Prostate gland (tissue), 2 donors: ENCODE measurements at places on chromosomes 7 and 10. TPM values are rescaled to one million over a fixed set of nuclear protein-coding genes. Genes with fewer than 3 reads are reported as not detected.

DNA sequence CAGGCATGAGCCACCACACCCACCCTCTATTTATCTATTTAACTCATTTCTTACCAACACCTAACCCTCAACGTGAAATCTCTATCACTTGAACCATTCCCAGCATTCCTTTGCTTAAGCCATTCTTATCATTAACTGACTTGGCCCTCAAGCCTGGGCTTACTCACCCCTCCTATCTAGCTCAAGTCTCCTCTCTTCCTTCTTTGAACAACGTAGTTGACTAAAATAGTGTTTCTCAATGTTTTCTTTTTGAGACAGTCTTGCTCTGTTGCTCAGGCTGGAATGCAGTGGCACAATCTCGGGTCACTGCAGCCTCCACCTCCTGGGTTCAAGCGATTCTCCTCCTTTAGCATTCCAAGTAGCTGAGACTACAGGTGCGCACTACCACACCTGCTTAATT, 7.0 kb downstream of the ANXA7 start:
- H3K4me1 ChIP-seq, result no peaks in the 10 kb centered on the region
- no peak overlapping the region for H3K4me3 ChIP-seq
- DNase-seq, result no peak
- H3K27me3 ChIP-seq, result no peaks in the 10 kb centered on the region
- H3K36me3 ChIP-seq, result no peaks in the 10 kb centered on the region

- H3K4me1 ChIP-seq, result no peaks in the 10 kb centered on the region
- no peak overlapping the region for H3K4me3 ChIP-seq
- H3K27ac ChIP-seq, result no peak overlapping the region
- no peaks in the 10 kb centered on the region for H3K36me3 ChIP-seq
Observed at GRCh38 chr10:103504181-103504783, 10.8 kb downstream of the NEURL1 start.

DNA sequence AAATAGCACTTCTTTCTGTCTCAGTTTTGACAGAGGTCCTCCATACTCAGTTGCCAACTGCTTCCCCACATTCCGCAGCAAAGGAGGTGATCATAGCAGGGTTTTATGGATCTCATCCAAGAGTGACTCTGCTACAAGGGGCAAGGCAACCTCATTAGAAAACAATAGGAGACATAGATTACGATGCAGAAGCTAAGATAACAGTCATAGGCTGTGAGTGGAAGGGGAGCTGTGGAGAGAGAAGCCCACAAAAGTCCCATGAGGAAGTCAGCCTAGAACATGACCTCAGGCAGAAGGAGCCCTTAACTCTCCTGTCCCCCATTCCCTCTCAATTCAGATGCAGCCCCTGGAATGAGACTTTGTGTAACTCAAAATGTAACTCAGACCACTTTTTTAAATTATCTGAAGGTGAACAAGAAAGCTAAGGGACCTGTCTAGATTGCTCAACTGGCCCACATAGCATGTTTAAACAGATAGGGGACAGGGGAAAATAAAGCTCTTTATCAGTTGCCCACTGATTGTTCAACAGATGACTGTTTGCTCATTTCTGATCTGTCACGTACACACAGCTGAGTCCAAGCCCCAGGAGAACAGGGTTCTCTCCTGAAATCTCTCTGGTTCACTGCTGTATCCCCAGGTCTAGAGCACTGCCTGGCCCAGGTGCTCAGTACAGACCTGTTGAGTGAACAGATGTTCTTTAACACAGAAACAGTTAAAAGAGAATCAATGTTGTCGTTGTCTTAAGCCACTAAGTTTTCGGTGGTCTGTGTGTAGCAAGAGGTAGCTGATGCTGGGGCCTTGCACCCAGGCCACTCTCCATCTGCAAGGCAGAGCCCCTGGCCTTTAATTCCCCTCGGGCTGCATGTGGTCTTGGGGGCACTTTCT, 1.5 kb upstream of the NCOA4 start:
- no peaks in the 10 kb centered on the region for H3K4me1 ChIP-seq
- H3K27ac ChIP-seq, result peak overlapping the region; percentile 95
- H3K36me3 ChIP-seq, result no peaks in the 10 kb centered on the region
- DNase-seq, result no peak
- H3K4me3 ChIP-seq, result no peak overlapping the region

- H3K36me3 ChIP-seq, result no peaks in the 10 kb centered on the region
- no peak for DNase-seq
- H3K4me1 ChIP-seq, result peaks cover 2% of the 10 kb centered on the region
- no peaks in the 10 kb centered on the region for H3K27me3 ChIP-seq
Observed at GRCh38 chr10:110036640-110037039, 28.9 kb downstream of the ADD3 start.

DNA sequence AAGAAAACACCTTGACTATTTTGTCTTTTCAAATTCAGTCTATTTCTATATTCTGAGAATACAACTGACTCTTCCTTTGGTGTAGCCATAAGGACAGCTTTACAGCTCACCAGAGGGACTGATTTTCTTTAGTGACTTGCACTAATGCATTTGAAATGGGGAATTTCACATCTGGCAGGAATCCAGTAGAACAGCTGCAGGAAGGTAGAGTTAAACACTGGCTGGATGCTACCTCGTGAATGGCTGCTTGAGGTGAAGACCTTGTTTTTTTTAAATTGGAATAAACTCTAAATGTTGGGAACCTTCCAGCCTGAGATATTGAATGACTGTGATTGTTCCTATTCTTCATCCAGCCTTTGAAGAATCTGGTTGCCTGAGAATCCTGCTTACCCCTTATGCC, 139.5 kb upstream of the STK17A start:
- no peak overlapping the region for H3K27ac ChIP-seq
- no peaks in the 10 kb centered on the region for H3K27me3 ChIP-seq
- no peaks in the 10 kb centered on the region for H3K4me1 ChIP-seq
- no peaks in the 10 kb centered on the region for H3K36me3 ChIP-seq
- no peak for DNase-seq
- no peak overlapping the region for H3K4me3 ChIP-seq

DNA sequence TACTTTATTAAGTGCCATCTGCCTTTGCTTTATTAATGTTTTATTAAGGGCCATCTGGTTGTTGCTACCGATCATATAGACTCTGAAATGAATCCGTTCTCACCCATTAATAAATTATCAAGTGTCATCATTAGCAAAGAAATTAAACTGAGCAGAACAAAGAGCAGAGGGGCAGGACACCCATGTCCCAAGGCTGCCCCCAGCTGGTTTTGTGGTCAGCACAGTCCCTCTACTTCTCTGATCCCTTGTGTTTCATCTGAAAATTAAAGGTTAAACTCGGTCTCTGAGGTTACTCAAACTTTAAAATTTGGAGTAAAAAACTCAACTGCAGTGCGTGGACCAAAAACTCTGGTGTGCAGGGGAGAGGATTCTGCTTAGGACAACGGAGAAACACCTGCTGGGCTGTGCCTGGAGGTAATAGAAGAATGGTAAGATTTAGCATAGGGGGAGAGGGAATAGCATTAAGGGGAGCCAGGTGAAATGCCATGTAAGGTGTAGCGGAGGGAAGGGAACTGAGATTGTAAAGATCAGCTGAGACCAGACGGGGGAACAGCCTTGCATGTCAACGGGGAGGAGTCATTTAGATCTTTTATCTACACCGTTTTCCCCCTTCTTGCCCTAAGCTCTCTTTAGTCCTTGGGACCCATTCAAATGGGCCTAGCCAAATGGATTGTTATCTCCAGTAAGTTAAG, 10.8 kb upstream of the GSDME start:
- no peak overlapping the region for H3K4me3 ChIP-seq
- no peak for DNase-seq
- H3K36me3 ChIP-seq, result no peaks in the 10 kb centered on the region
- H3K27ac ChIP-seq, result no peak overlapping the region

DNA sequence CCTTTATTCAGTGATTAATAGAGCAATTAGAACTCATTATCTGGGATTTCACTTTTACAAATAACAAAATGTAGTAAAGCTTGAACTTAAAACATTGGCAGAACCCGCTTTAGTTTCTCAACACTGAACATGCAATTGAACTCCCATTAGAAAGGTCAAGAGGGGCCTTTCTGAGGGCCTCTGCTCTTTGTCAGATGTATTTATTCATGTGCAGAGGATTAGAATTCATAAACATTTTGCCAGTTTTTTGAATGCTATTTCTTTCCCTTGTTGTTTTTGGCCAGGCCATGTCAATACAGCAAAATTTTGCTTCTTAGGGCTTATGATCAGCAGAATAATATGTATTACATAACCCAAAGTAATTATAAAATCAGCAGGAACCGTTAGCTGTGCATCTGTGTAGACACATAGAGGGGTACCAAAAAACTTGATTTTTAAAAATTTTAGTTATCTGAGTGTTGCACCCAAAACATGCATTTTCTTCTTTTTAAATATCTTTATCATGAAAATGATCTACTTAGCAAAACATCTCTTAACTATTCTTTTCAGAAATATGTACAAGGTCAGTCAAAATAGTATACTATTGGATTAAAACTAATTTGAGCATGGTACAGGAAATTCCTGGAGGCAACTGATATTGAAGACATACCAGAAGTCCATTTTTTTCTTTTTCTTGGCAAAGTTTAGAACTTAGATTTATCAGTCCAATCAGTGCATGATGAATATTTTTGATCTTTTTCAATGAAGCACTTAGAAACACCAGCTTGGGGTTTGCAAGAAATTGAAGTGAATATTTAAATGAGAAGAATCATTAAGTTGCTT, 177.5 kb downstream of the TWIST1 start:
- no peaks in the 10 kb centered on the region for H3K27me3 ChIP-seq
- H3K4me3 ChIP-seq, result no peak overlapping the region
- no peaks in the 10 kb centered on the region for H3K36me3 ChIP-seq
- H3K27ac ChIP-seq, result no peak overlapping the region
- DNase-seq, result no peak

DNA sequence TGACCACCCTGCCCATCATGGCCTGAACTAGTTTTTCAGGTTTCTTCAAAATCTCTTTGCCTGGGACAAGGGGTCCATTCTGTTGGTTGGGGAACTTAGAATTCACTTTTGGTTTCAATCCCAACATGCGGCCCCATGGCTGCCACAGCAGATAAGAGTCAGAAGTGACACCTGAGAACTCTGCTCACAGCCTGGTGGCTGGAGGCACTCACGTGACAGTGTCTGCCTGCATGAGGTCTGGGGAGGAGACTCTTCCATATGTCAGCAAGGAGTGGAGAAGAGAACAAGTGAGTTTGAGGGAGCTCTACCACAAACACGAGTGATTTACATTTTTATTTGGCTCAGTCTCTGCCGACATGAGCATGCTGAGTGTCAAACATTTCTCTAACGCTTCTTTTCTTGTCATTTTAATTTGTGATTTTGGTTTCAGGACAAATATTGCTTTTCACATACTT, 370.4 kb downstream of the TNS3 start:
- no peaks in the 10 kb centered on the region for H3K27me3 ChIP-seq
- DNase-seq, result no peak
- H3K27ac ChIP-seq, result no peak overlapping the region
- no peaks in the 10 kb centered on the region for H3K36me3 ChIP-seq
- no peak overlapping the region for H3K4me3 ChIP-seq

GRCh38 chr7:2416650-2417049, 13.2 kb downstream of the CHST12 start:
- DNase-seq, result no peak
- no peak overlapping the region for H3K27ac ChIP-seq
- H3K4me3 ChIP-seq, result no peak overlapping the region
- H3K36me3 ChIP-seq, result no peaks in the 10 kb centered on the region
- no peaks in the 10 kb centered on the region for H3K27me3 ChIP-seq

- peaks cover 10% of the 10 kb centered on the region for H3K4me1 ChIP-seq
- H3K27me3 ChIP-seq, result no peaks in the 10 kb centered on the region
- H3K27ac ChIP-seq, result peak overlapping the region; percentile 81
- no peak overlapping the region for H3K4me3 ChIP-seq
Observed at GRCh38 chr10:61296161-61296560, 157.0 kb downstream of the TMEM26 start.

DNA sequence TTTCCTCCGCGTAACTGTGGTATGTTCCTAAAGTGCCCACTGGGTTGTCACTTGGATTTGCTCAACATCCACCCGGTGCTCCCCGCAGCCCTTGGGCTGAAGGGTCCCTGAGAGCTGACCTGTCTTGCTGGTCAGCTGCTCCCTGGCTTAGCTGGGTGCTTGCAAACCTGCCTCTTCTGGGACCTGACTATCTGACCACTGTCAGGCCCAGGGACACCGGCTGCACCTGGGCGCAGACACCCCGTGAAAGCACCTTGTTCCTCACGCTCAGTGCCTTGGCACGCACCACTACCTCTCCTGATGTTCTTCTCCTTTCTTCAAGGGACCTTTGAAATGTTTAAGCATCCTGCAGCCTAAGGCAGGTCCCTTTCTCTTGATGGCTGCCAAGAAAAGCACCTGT, 26.6 kb upstream of the LARP4B start:
- H3K27me3 ChIP-seq, result no peaks in the 10 kb centered on the region
- no peak for DNase-seq
- H3K4me3 ChIP-seq, result no peak overlapping the region
- H3K27ac ChIP-seq, result no peak overlapping the region
- H3K4me1 ChIP-seq, result no peaks in the 10 kb centered on the region

DNA sequence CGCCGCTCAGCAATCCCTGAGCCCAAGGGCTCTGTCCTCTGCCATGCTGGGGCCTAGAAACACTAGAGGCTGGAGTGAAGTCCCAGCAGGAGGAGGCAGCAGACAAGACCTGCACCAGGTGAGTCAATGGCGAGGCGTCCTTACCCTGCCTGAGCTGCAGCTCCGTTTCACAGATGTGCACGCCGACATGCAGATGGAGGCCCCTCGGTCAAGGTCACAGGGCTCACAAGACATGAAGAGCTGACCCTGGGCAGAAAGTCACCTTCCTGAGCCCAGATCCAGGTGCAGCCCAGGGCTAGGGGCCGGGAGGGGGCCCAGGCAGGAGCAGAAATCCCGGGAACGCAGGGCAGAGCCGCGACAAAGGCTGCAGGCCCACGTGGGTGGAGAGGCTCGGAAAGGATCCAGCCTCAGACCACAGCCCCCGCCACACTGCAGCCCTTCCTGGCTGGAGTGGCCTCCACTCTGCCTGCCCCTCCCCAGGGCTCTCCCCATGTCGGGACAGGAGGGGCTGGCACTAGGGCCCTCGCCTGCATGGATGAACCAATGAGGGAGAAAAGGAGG, 23.8 kb downstream of the PDGFA start:
- no peaks in the 10 kb centered on the region for H3K4me1 ChIP-seq
- DNase-seq, result no peak
- peak overlapping the region; percentile 19 for H3K27ac ChIP-seq
- H3K4me3 ChIP-seq, result no peak overlapping the region
- H3K27me3 ChIP-seq, result no peaks in the 10 kb centered on the region
- no peaks in the 10 kb centered on the region for H3K36me3 ChIP-seq

- H3K4me3 ChIP-seq, result peak overlapping the region; percentile 80
- peaks cover 1% of the 10 kb centered on the region for H3K4me1 ChIP-seq
- no peaks in the 10 kb centered on the region for H3K27me3 ChIP-seq
- DNase-seq, result peak; percentile 10
- no peaks in the 10 kb centered on the region for H3K36me3 ChIP-seq
Observed at GRCh38 chr10:98135222-98135899, 904 bp downstream of the R3HCC1L start.

- H3K27me3 ChIP-seq, result peaks cover 8% of the 10 kb centered on the region
- H3K27ac ChIP-seq, result no peak overlapping the region
- H3K36me3 ChIP-seq, result no peaks in the 10 kb centered on the region
- peak overlapping the region; percentile 27 for H3K4me3 ChIP-seq
Observed at GRCh38 chr7:117323305-117323850, 520 bp upstream of the WNT2 start.

- H3K36me3 ChIP-seq, result no peaks in the 10 kb centered on the region
- H3K27me3 ChIP-seq, result no peaks in the 10 kb centered on the region
- no peak overlapping the region for H3K27ac ChIP-seq
Observed at GRCh38 chr10:118737603-118738302, 17.0 kb downstream of the CACUL1 start.

OPALIN gene
- 0.17 TPM for total RNA-seq

HGF gene
- 7.5 TPM for total RNA-seq

PRKG1 gene
- total RNA-seq, result 2.7 TPM

ERVW-1 gene
- total RNA-seq, result not detected

LEP gene
- not detected for total RNA-seq

IGF2BP3 gene
- not detected for total RNA-seq

CPSF4 gene
- total RNA-seq, result 97.4 TPM

ZNF25 gene
- 13.0 TPM for total RNA-seq

DKK1 gene
- 10.2 TPM for total RNA-seq

FOXI2 gene
- 0.17 TPM for total RNA-seq

PHKG1 gene
- 0.82 TPM for total RNA-seq
